ENCODE measurements at places on chromosomes 3 and 15.

GRCh38 chr3:143070977-143071551, 48.5 kb upstream of the CHST2 start:
- DNase-seq = no peak

DNA sequence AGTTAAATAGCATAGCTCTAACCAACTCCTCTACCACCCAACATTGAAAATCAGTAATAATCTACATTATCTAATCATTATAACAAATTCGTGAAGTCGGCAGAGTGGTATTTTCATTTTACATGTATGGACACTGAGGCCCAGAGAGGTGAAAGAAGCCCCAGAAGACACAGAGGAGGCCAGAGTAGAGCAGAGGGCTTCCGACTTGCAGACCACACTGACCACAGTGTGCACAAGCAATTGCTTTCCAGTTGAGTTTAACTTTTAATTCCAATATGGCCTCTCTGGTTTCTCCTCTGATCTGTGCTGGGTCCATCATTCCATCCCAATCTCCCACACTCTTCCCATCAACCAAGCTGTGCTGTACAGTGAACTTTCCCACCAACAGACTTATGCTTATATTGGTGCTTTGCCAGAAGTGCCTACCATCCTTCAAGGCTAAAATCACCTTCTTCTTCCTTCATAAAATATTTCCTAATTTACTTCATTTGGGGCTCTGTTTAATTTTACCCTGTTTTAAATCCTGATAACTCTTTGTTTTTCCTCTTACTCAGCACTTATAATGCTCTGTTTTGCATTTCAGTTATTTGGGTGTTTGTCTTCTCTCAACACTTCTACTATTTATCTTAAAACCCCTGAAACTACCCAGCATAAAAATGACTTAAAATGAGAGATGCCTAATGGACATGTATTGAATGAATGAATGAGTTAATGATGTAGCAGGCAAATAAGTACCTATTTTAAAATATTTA, 81.8 kb upstream of the TNFSF10 start:
- DNase-seq = no peak

DNA sequence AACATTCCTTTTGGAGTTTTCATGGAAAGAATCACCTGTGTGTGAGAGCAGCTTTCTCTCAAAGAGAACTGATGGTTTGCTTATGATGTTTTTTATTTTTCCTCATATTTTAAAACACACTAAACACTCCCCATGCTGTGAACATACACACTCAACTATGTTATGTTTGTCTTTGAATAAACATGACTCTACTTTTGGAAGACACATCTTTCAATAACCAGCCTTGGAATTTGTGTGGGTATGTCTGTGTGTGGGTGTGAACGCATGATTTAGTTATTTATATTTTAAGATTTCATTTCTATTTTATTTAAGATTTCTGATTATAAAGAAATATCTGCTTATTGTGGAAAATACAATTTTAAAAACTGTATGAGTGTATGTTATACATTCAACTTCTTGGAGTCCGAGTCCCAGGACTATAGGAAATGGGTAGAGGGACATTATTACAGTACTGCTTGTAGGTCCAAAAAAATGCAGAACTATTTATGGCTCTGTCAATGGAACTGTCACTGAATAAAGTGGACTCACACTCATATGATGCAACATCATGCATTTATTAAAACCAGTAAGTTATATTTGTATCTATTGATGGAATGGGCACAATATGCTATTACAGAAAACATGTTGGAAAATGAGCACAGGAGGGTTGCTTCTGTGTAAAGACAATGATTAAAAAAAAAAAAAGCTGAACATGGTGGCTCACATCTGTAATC, 43.5 kb downstream of the PDZRN3 start:
- no peak for DNase-seq

- DNase-seq = no peak
These were observed 169.7 kb upstream of the BFSP2 start for GRCh38 chr3:133230195-133230594.

DNA sequence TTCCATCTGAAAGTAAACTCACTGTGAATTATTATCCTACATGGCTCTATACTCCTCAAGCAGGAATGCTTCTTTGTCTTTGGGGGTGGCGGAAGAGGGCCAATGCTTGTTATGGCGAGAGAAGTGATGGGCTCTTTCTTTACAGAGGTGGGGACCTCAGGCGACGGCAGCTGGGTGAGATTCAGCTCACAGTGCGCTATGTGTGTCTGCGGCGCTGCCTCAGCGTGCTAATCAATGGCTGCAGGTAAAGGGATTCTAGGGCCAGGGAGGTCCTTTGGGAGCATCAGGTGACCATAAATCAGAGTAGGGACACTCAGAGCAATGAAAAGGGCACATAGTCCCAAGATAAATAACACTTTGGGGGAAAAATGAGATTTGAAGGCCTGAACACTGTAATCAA, 39.0 kb downstream of the ESYT3 start:
- DNase-seq = no peak

DNA sequence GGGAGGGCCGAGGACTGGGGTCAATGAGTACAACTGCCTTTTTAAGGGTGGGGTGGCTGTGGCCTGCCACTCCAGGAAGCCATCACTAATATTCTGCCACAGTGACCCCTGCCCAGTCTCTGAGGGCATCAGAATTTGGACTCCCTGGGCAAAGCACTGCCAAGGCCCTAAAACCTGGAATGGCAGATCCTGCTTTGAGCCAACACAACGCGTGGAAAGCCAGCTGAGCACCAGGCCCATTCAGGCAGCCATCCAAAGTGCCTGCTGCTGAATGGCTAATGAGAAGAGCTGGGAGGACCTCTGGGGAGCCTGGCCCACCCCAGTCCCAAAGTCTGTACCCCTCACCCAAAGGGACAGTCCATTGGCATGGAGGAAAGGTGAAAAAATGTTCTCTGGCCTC, 5.0 kb downstream of the TWF2 start:
- DNase-seq = no peak

Measured in stimulated activated CD8-positive, alpha-beta memory T cell treated with anti-CD3 and anti-CD28 coated beads, Interleukin-2, amount 100 ng/mL, for 48 hours (primary cell).